Stimulated activated CD8-positive, alpha-beta memory T cell treated with anti-CD3 and anti-CD28 coated beads, Interleukin-15, amount 100 ng/mL, for 48 hours (primary cell): ENCODE measurements at places on chromosomes 5 and 9.

- DNase-seq = no peak
Observed at GRCh38 chr9:137315581-137316011, 13.5 kb upstream of the NRARP start.

DNA sequence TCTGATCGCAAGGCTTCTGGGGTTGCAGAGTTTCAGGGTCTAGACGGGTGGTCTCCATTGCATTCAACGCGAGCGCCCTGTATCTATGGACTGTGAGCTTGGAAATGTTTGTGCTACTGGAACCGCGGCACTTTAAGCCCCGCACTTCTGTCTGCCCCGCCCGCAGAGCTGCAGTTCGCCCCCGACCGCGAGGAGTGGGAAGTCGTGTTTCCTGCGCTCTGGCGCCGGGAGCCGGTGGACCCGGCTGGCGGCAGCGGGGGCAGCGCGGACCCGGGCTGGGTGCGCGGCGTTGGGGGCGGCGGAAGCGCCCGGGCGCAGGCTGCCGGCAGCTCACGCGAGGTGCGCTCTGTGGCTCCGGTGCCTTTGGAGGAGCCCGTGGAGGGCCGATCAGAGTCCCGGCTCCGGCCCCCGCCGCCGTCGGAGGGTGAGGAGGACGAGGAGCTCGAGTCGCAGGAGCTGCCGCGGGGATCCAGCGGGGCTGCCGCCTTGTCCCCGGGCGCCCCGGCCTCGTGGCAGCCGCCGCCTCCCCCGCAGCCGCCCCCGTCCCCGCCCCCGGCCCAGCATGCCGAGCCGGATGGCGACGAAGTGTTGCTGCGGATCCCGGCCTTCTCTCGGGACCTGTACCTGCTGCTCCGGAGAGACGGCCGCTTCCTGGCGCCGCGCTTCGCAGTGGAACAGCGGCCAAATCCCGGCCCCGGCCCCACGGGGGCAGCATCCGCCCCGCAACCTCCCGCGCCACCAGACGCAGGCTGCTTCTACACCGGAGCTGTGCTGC is 1.0 kb downstream of the ADAMTS19 start:
- DNase-seq = no peak

- DNase-seq = no peak
Observed at GRCh38 chr5:16489322-16489791, 23.8 kb upstream of the ZNF622 start.

- no peak for DNase-seq
Observed at GRCh38 chr9:117887383-117887782, 183.2 kb downstream of the TLR4 start.

- no peak for DNase-seq
Observed at GRCh38 chr9:115413304-115413703, 295.3 kb upstream of the TNC start.

- DNase-seq = no peak
Observed at GRCh38 chr5:149203921-149204441, 62.7 kb downstream of the ABLIM3 start.

GRCh38 chr5:119269061-119269944 is 86.5 kb upstream of the TNFAIP8 start:
- no peak for DNase-seq

DNA sequence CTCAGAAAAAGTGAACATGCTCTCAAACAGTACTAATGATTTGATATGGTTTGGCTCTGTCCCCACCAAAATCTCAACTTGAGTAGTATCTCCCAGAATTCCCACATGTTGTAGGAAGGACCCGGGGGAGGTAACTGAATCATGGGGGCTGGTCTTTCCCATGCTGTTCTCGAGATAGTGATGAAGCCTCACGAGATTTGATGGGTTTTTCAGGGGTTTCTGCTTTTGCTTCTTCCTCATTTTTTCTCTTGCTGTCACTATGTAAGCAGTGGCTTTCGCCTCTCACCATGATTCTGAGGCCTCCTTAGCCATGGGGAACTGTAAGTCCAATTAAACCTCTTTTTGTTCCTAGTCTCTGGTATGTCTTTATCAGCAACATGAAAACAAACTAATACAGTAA is 401.3 kb downstream of the BNC2 start:
- no peak for DNase-seq

DNA sequence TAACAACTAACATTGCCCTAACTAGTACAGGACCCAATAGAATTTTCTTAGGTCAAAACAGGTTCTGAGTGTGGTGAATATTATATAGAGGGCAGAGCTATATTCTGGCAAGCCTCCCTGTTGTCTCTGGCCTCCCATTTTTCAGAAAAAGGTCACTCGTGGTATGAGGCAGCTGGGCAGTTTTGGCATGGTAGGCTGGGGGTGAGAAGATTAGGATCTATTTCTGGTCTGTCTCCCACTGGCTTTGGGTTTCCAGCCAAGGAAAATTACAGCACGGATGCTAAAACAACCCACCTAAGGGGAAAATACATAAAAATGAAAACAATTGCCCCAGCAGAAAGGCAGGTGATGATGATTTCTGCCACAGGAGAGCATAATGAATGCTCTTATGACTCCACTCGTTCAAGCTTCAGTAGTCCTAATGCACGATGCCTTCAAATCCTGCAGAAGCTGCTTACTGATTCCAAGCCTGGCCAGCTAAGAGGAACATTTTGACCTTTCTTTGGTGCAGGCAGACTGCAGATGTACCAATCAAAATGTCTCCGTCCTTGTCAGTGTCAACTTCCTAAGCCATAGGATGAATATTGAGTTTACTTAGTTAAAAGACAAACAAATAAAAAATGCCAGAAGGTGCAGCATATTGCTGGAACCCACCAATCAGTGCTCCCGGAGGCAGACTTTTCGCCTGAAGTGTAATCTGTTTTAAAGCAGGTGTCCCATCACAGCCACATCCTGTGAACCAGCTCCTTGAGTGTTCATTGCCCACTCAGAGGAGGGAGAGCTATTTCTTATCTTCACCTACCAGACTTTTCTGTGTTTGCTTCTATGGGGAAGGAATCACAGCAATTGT is 435.4 kb downstream of the ZSWIM6 start:
- no peak for DNase-seq
